ENCODE measurements at places on chromosomes 1 and 21. TPM values are rescaled to one million over a fixed set of nuclear protein-coding genes. Genes with fewer than 3 reads are reported as not detected.

Gene ZZZ3
- 166 TPM for total RNA-seq

Gene PBX1
- total RNA-seq = 430 TPM

Gene KRTAP19-3
- not detected for total RNA-seq

Gene PPIAL4G
- total RNA-seq = 2.2 TPM

Gene ADGRB2
- total RNA-seq = 103 TPM
